ENCODE measurements at places on chromosomes 16 and 17. TPM values are rescaled to one million over a fixed set of nuclear protein-coding genes. Genes with fewer than 3 reads are reported as not detected.

GRCh38 chr17:72351884-72352346 lies 231.1 kb downstream of the SOX9 start:
- no peak overlapping the region for H3K27ac ChIP-seq
- no peak overlapping the region for H3K4me3 ChIP-seq
- peaks cover 6% of the 10 kb centered on the region for H3K27me3 ChIP-seq
- no peak for DNase-seq
- H3K4me1 ChIP-seq = no peaks in the 10 kb centered on the region

DNA sequence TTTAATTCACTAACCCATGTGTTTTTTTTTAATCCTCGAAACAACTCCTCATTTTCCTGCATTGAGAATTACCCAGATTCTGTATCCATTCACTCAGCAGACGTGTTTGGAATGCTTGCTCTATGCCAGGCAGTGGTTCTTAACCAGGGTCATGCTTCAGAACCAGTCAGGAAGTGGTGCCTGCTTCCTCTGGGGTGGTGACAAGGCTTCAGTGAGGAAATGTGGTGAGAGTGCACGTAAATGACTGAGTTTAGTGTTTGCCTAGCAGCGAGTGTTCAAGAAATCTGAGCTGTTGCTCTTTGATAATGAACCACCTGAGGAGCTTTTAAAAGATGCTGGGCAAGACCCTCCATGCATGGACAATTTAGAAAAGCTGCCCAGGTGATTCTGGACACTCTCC lies 9.9 kb downstream of the ZFP90 start:
- H3K27ac ChIP-seq = no peak overlapping the region
- no peak for DNase-seq
- H3K4me1 ChIP-seq = peaks cover 10% of the 10 kb centered on the region

The DHRS7C gene
- total RNA-seq = not detected

DNA sequence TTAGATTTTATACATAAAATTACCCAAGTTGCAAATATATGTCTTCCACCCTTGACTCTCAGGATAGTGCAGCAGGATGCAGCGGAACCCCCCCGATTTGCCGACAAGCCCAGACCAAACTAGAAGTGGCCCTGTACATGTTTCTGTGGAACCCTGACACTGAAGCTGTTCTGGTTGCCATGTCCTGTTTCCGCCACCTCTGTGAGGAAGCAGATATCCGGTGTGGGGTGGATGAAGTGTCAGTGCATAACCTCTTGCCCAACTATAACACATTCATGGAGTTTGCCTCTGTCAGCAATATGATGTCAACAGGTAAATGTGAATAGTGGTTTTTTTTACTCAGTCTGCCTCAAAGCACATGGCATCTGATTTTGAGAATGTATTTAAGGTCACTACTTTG lies 70.7 kb downstream of the OMG start:
- peaks cover 16% of the 10 kb centered on the region for H3K4me1 ChIP-seq
- no peaks in the 10 kb centered on the region for H3K27me3 ChIP-seq
- H3K4me3 ChIP-seq = no peak overlapping the region
- no peak overlapping the region for H3K27ac ChIP-seq
- H3K36me3 ChIP-seq = peaks cover 2% of the 10 kb centered on the region
- no peak for DNase-seq

The IL21R gene
- 167 TPM for total RNA-seq

The ABCA8 gene
- total RNA-seq = not detected
